Urinary bladder (tissue), 4 donors: ENCODE measurements at places on chromosomes 6 and 20. TPM values are rescaled to one million over a fixed set of nuclear protein-coding genes. Genes with fewer than 3 reads are reported as not detected.

The HLA-DQA2 gene
- polyA plus RNA-seq, result not detected

The SLC52A3 gene
- polyA plus RNA-seq, result 2.8 TPM

The MAK gene
- polyA plus RNA-seq, result 0.06 TPM

The BPI gene
- polyA plus RNA-seq, result 0.09 TPM

The CDSN gene
- polyA plus RNA-seq, result not detected

The DYNLT2 gene
- polyA plus RNA-seq, result 1.6 TPM

- no peak for DNase-seq
These were observed 47.2 kb downstream of the RFX6 start for GRCh38 chr6:116924245-116924644.

DNA sequence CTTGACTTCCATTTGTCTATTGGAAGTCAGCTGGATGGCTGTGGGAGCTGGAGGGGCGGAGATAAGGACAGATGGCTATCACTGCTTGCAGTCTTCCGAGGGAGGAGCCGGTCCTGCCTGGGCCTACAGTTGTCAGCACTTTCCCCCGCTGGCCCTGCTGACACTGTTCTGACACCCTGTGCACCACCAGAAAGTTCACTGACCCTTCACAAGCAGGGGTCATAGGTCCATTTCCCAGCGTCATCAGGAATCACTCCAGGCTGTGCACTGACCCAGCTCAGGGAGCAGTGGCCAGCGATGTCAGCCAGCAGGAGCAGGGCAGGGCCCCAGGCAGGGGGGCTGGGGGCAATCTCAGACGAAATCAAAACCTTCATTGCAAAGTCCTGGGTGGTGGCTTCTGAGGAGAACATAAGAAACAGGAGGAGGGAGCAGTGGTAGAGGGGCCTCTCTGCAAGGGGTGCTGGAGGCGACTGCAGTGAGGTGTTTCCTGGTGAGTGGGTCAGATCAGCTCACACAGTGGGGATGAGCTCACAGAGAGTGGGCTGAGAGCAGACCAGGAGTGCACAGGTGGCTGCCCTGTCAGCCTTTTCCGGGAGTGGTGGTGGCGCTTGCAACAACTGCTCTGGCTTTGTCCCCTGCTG is 26.5 kb upstream of the PLEKHG1 start:
- no peak for DNase-seq

DNA sequence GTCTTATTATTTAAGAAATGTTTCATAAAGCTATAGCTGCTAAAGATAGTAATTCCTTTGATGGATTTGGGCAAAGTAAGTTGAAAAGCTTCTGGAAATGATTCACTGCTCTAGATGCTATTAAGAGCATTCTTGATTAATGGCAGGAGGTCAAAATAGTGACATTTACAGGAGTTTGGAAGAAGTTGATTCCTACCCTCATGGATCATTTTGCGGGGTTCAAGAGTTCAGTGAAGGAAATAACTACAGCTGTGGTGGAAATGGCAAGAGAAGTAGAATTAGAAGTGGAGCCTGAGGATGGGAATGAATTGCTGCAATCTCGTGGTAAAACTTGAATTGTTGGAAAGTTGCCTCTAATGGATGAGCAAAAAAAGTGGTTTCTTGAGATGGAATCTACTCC is 316.1 kb downstream of the UTRN start:
- DNase-seq, result no peak

DNA sequence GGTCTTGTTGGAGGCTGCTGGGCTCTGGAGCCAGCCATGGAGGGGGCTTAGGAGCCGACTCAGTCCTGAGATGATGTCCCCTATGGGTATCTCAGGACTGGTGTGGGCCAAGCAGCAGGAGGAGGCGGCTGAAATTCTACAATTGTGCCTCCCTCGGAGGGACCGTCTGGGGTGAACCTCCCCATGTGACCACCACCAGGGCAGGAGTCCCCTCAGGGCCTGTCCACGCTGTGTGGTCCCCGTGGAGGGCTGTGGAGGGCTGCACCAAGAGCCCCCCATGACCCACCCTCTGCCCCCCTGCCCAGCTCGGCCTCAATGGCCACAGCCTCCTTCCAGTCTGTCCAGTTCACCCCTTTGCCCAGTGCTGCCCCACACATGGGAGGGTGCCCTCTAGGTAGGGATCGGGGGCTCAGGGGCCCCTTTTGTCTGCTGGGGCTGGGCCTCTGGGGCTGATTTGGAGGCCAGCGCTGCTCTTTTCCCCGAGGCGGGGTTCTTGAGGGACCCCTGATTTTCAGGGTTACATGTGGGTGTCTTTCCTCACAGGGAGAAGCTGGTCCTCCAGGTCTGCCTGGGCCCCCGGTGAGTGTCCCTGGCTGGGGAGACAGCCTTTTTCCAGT is 1.2 kb downstream of the COL9A3 start:
- no peak for DNase-seq

GRCh38 chr6:2296781-2297180 is 51.4 kb upstream of the GMDS start:
- DNase-seq, result no peak

- no peak for DNase-seq
These were observed 20.7 kb upstream of the RREB1 start for GRCh38 chr6:7087066-7087465.

DNA sequence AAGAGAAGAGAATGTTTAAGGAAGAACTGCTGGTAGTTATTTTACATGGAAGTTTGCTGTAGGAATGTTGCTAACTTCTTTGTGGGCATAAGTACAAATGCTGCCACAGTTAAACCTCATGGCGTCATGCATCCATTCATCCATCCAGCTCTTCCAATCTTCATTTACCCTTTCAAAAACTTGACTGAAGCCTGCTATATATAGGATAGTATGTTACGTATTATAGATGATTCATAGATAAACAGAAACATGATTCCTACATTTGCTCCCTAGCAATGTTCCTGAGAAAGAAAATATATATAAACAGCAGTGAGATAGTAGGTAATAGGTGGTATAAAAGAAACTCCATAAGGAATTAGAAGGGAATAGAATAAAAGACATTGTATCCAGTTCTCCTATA is 93.7 kb downstream of the NDUFAF5 start:
- no peak for DNase-seq

DNA sequence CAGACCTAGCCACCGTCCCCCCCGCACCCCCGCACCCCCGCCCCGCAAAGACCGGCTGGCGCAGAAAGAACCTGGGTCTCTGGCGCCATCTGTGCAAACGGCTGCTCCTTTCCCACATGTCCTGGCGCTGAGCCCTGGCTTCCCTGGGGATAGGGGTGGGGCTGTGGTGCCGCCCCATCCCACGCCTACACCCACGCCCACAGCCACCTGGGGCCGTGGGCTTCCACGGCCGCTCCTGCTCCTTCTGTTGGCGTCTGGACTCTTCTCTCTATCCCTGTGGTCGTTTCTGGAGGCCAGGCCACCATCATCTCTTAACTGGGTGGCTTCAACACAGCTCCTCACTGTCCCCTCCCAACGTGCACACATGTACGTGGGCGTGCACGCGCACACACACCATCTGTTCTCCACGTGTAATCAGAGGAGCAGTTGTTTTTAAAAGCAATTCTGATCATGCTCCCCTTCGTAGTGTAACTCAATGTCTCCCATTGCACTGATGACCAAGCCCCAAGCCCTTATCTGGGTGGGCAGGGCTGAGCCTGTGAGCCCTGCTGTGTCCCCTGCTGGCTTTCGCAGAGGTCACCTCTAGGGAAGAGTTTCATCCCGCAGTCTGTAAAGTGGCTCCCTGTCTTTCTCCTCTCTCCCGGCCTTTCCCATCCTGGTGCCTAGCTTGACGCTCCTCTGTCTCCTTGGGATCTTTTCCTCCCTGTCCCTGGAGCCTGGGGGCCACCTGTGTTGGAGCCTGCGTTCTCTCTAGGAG is 31.9 kb upstream of the FAM83D start:
- DNase-seq, result no peak

DNA sequence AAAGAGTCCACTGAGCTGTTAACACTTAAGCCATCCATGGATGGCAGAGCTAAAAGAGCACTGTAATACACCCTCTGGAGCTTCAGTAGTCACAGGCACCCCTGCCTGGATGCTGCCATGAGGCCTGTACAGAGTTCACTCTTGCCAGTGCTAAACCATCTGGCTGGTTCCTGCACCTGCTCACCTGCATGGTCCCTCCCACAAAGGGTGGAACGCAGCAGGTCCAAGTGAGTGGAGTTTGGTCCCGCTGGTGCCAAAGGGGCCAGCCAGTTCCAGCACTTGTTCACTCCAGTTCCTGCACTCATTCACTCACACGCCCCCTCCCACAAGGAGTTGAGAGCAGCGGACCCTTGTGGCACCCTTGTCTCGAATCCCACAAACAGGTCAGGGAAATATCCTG is 503.5 kb downstream of the HACE1 start:
- DNase-seq, result no peak

DNA sequence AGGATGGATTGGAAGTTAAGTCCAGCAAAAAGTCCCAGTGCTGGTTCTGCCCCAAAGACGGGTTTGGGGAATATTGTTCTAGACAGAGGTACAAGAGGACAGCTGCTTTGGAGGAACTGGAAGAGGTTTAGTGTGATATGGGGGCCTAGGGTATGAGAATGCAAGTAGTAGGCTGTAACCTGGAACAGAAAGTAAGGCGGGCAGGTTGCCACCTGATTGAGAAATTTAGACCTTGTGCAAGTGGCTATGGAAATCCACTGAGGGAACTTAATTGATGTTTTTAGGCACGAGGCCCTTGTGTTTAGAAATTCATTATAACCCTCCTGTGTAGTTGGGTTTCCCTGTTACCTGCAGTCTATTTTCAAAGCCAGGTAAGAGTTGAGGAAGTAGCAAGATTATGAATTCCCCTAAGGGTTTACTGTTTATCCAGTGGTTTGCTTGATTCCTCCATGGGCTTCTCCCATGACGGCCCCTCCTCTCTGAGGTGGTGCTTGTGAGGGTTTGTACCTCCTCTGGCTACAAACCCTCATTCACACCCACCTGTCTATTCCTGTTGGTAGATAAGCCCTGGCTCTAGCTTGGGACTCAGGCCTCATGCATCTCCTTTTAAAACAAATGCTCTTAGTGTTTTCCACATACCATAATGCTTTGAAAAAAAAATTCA is 42.0 kb upstream of the BCAS1 start:
- DNase-seq, result no peak

DNA sequence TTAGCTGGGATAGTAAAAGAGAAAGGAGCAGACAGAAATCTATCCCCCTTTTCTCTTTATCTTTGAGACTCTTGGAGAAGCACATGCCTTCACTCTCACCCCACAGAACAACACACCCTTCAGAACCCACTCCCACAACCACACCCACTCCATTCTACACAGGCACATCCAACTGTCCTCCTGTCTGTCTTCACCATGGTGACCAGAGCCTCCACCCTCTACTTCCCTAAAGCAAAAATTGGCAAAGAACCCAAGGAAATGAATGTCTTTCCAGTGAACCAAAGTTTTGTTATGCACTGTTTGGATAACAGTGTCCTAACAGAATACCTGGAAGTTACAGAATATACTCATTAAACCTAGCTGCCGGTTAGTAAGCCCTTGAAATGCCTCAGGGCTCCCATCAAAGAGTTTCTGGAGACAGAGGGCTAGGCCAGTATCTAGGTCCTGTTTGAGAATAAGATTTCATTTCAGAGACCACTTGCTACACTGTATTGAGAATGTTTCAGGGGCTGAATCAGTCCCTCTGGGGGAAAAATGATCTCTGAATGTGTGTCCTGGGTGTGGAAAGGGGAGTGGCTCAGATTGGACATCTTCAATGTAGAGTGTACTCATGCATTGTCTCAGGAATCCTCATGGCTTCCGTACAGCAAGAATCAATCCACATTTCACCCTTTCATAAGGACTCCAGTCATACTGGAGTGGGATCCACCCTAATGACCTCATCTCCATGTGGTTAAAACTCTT is 101.1 kb downstream of the LY86 start:
- no peak for DNase-seq

DNA sequence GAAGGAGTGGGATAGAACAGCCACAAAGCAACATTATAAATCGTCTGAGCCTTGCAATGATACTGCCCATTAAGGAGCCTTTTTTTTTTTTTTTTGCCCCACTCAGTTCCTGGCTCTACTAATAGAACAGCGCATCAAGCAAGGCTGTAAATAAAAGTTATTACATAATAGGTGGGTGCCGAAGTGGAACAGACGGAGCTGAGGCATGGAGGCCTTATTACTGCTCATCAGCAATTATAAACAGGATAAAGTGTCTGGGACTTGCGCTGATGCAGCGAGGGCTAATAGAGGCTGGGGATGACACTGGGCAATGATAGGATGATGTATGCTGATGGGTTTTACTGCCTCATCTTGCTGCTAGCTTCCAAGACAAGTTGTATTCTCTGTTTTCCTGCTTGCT is 272.1 kb downstream of the ZFAND3 start:
- DNase-seq, result no peak

- no peak for DNase-seq
These were observed 165.6 kb downstream of the TRIM27 start for GRCh38 chr6:28758046-28758817.

DNA sequence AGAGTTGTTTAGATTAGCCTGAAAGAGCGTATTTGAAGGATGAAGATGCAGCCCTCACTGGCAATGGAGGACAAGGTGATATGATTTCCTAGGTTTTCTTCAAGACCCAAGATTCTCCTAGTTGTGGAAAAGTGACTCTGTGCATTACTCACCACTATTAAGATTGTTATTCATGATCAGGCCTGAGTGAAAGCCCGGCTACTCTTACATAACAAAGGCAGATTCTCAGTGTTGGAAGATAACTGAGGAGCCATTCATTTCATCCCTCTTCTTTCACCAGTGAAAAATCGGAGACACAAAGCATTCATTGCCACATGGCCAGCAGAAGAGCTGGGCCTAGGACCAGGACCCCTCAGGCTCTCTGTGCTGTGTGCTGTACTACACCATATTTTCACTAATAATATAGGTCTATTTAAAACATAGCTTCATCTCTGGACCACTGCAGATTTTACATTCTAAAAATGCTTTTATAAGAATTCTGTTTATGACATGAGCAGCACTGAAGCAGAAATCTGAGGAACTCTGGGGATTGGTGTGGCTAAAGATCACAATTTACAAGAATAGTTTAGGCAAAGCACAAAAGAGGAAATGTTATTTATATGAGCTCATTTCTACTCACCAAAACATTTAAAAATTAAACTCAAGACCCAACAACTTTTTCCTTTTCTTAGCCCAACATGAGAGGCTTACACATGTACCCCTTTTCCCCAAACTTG is 181.9 kb upstream of the CCN2 start:
- DNase-seq, result no peak

DNA sequence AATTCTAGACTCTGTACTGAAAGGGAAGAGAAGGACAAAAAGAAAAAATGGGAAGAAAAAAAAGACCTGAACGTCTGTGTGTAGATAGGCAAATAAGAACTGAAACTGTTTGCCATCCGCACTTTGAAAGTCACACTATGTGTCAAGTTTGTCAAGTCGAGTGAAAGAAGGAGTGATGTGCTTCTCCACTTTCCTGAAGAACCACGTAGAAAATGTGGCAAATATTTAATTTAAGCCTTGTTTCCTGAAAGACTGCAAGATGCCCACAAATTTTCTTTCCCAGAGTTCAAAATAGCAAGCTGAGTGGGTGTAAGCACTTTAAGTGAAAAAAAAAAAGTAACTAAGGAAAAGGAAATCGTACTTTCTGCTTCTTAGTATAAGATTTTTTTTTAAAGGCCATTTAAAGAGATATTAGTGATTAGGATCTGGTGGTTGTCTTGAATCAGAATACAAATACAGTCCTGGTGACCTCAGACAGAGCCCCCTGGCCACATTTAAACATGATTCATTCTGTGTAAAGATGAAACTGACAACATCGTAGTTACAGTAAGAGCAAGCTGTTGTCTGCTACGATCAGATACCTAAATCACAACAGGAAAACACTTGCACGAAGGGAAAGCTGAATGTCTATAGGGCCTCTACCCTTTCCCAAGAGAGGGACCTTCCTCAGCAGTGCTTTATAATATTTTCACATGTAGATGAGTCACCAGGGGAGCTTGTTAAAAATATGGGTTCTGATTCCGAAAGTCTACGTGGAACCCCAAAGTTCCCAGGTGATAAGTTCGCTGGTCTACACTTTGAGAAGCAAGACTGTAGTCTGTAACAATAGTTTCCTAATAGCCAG is 102.3 kb downstream of the HIVEP2 start:
- no peak for DNase-seq
